Stimulated activated CD8-positive, alpha-beta memory T cell treated with anti-CD3 and anti-CD28 coated beads, Interleukin-4, amount 100 ng/mL, for 1 hour (primary cell): ENCODE measurements at places on chromosomes 2 and 18.

DNA sequence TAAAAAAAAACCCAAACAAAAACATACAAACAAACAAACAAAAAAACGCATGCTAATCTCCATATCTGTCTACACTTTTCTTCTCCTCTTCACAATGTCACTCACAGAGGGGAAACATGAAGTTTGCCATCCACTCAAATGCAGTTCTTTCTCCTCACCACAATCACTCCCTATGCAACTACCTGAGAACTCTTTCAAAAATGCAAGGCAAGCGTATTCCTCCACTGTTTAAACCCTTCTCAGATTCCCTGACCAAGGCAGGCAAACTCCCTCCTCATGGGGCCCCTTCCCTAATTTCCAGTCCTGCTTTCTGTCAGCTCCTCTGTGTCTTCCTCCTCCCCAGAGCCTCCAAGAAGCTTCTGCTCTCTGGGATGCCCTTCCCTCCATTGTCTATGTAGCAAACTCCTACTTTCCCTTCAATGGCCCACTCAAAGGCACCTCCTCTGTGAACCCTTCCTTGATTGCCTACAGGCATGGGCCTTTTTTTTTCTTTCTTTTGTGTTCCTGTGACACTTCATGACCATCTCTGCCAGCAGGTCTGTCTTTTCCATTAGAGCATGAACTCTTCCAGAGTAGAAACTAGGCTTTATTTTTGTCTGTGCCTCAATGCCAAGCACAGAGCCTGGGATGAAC is 143.8 kb upstream of the SLC1A4 start:
- no peak for DNase-seq

DNA sequence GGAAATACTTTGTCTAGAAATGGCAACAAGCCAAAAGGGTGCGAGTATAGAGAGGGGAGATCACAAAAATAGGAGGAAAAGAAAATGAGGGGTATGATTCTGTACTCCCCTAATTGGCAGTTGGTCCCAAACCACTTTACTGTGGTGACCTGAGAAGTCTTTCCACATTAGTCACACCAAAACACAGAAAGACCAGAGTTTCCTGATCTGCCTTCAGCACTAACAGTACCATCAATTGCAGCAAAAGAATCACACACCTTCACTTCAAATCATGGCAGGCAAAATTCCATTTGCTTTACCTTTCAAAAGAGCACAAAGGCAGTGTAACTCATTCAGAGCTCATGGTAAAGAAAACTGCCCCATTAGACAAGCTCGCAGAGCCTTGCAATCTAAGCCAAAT is 86.8 kb downstream of the ALK start:
- no peak for DNase-seq

DNA sequence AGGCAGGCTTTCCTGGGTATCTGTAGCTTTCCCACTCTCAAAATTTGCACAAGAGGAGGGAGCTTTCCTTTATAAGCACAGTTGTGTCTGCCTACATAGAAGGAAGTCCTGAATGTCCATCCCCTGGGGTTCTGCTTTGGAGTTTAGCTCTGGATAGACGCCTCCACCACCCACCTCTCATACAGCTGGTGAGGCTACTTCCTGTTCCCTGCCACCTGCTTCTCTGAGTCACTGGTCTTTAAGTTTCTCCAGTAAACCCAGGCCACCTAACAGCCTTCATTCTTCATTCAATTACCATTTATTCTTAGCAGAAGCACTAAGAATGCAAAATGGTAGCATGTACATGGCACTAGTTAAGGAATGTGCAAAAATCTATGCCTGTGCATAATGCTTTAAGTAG is 407.8 kb downstream of the CDH2 start:
- DNase-seq = no peak

DNA sequence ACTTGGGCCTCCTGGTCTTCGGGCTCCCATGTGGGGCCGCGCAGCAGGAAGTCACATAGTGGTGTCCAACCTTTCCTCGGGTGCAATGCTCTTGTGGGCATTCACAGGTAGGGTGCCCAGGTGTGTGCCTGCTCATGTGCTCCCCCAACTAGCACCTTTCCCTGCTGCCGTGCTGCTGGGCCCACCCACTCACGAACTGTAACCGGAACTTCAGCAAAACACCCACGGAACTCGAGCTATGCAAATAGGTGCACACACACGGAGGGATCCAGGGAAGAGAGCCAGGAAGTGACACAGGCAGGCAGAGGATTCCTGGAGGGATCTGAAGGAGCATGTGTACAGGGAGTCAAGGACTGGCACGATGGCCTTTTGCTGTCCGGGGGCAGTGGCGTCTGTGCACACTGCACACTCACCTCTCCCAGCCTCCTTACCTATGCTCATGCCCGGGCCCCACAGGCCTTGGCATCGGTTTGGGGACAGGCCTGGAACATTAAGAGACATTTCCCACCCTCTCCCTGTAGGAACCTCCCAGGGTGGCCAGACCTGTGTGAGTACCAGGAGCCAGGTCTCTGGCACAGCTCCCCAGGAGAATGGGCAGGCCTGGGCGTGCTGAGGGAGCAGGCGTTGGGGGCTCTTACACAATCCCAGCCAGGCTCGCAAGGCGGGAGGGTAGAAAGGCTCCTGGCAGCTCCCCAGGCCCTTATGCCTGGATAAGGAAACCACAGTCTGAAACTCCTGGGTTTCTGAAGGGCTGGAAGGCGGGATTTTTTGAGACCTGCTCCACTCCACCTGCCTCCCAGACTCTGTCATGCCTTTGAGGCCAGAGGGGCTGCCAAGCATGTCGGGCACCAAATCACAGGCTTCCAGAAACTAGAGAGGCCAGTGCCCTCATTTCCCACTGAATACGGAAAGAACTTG is 6.6 kb upstream of the PTMA start:
- no peak for DNase-seq

- no peak for DNase-seq
Measured at GRCh38 chr2:39852831-39853230, 73.8 kb upstream of the THUMPD2 start.
